ENCODE measurements at places on chromosomes 1 and 21.

- DNase-seq, result no peak
Measured at GRCh38 chr1:173210283-173210682, 3.2 kb upstream of the TNFSF4 start.

GRCh38 chr1:30416221-30416820, 307.1 kb downstream of the MATN1 start:
- no peak for DNase-seq

GRCh38 chr1:218361298-218362065, 16.3 kb downstream of the TGFB2 start:
- no peak for DNase-seq

- peak; percentile 8 for DNase-seq
Measured at GRCh38 chr1:46747683-46748288, 28.9 kb upstream of the EFCAB14 start.

- DNase-seq, result peak; percentile 70
Measured at GRCh38 chr21:38993561-38993960, 187.8 kb downstream of the ETS2 start.

- no peak for DNase-seq
Measured at GRCh38 chr1:44606701-44607281, 67.5 kb downstream of the TMEM53 start.

- no peak for DNase-seq
Measured at GRCh38 chr1:106517224-106517623, 539.2 kb upstream of the PRMT6 start.

GRCh38 chr1:27981145-27981544, 21.4 kb downstream of the XKR8 start:
- DNase-seq, result peak; percentile 57

DNA sequence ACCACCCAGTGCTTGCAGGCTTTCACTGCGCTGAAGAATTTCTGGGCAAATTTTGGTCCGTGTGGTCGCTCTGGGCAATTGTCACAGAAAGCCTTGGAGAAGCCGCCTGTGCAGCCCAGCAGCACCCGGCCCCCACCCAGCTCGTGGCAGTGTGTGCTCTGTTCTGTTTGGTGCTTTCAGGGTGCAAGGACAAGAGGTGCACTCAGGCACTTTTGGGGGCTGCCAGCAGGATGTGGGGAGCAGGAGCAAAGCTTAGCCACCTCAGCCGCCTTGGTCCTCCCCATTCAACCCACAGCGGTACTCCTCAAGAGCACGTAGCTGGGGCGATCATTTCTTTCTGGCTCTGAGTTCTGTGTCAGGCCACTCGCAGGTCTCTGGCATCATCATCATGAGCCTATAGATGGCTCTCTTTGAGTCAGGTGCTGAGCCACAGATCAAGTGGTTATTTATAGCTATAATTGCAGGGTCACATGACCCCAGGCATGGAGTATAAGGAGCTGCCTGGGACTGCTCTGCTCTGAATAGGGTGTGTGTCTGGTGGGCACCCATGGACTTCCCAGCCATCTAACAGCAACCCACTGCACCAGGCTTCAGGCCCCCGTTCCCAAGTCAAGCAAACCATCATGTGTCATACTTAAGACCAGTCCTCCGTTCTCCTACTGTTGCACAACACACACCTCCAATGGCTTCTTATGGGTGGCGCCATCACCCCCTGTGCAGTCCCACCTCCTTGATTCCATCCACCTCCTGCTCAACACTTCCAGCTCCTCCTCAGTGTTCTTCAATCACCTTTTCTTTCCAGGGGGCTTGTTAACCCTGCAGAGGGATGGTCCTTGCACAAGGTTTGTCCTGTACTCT, 18.1 kb upstream of the TENT5C start:
- DNase-seq, result no peak

- no peak for DNase-seq
Measured at GRCh38 chr1:68129536-68130250, 79.3 kb upstream of the DIRAS3 start.

- DNase-seq, result no peak
Measured at GRCh38 chr1:67897270-67897949, 64.1 kb upstream of the GNG12 start.

- no peak for DNase-seq
Measured at GRCh38 chr1:226482975-226483700, 65.4 kb upstream of the STUM start.

DNA sequence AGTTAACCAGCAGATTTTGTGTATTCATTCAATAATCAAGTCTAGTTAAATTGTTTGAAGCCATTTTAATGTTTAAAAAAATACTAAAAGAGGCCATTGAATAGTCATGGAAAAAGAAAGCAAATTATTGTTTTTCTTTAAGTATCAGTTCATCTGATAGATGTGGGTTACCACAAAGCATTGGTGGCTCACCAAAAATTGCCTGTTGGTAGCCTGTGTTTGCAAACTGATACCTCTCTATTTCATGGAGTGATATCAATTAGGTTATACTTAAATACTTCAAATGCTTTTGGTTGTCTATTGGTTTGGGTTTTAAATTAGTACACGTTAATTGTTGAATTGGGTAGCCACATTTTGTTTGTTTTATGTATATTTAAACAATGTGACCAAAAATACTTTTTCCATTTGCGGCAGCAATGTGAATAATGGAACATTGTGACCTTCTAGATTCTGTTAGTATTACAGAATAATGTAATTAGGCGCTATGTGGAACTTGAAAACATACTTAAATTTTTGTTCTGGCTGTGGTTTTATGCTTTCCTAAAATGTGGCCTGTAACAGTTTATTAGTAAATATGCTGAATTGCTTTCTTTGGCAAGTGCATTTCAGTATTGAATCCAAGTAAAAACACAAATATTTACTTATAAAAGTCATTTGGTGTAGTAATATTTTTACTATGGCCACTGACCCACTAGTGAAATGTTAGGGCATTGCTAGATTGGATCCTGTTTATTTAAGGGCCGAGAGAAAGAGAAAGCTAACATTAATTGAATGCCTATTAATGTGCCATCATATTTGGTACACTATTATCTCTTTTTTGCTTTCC, 37.1 kb upstream of the NBL1 start:
- DNase-seq, result no peak

DNA sequence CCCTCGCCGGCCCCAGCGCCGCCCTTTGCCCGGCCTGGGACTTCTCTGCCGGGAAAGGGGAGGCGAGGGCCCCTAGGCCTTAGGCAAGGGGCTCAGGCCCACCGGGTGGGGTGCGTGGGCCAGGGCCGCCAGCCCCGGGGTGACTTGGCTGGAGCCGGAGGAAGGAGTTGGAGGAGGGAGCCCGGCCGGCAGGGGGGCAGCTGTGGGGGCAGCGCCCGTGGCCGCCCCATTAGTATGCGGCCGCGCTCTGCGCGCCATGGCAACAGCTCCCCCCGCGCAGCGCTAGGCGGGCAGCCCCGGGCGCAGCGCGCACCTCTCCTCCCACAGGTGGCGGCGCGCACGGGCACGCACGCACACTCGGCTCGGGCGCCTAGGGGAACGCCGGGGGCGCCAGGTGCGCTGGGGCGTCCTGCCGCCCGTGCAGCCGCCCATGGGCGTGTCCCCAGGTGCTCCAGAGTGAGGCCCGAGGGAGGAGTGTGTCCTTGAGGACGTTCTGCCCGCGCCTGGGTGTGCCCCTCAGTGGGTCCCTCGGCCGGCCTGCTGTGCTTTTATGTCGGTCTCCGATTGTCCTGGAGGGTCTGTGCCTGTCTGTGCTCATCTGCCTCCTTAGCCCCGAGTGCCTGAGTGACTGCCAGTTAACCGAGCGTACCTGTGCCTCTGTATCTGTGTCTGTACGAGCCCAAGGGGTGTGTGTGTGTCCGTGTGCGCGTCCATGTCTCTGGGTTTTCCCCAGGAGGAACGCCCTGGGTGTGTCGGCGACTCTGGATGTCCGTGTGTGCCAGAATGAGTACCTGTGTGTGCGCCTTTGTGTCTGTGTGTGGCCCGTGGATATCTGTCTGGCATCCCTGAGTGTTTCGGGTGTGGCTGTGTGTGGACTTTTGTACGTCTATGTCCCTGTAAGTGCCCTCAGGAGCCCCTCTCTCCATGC, 38.2 kb upstream of the WASF2 start:
- DNase-seq, result peak; percentile 58

DNA sequence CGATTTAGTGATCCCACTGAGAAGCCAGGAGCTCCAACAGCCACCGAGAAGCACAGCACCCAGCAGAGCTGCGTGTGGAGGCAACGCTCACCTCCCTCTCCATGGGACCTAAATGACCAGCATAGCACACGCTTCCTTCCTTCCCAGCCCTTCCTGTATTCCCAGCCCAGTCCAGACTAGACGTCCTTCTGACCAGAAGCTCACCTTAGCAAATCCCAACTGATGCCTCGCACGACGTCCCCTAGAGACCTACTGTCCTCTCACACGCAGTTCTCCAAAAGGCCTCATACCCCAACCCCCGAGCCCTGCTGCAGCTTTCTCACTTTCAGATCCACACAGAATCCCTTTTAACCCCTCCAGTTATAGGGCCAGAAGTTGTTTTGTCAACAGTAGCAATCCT, 132.4 kb downstream of the SLC45A1 start:
- DNase-seq, result no peak

GRCh38 chr1:25811384-25812082, 8.2 kb upstream of the MTFR1L start:
- no peak for DNase-seq

DNA sequence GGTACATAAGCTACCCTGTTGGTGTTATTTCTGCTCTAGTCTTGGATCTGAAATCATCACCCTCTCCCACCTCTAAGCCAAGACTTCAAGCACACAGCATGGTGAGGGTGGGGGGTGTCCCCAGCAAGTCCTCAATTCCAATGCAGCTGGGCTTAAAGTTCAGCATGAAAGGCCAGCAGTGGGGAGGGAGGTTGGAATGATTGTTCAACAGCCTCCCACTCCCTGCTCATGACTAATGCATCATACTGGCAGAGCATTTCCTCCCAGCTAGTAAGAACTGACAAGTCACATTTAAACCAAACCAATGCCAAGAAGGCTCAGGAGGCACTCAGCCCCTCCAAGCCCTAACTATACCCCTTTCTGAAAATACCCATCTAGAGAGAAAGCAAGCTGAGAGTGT, 50.1 kb downstream of the TIAM1 start:
- no peak for DNase-seq

DNA sequence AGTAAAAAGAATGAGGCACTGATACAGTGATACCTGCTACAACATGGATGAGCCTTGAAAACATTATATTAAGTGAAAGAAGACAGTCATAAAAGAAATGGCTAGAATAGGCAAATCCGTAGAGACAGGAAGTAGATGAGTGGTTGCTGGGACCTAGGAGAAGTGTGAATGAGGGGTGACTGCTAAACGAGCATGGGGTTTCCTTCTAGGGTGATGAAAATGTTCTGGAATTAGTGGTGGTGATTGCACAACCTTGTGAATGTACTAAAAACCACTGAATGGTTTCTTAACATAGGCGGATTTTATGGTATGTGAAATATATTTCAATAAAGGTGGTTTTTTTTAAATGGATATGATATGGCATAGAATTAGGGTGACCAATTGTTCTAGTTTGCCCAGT, 12.6 kb upstream of the SERINC2 start:
- DNase-seq, result no peak

GRCh38 chr1:183293876-183294275, 107.8 kb downstream of the LAMC2 start:
- no peak for DNase-seq

DNA sequence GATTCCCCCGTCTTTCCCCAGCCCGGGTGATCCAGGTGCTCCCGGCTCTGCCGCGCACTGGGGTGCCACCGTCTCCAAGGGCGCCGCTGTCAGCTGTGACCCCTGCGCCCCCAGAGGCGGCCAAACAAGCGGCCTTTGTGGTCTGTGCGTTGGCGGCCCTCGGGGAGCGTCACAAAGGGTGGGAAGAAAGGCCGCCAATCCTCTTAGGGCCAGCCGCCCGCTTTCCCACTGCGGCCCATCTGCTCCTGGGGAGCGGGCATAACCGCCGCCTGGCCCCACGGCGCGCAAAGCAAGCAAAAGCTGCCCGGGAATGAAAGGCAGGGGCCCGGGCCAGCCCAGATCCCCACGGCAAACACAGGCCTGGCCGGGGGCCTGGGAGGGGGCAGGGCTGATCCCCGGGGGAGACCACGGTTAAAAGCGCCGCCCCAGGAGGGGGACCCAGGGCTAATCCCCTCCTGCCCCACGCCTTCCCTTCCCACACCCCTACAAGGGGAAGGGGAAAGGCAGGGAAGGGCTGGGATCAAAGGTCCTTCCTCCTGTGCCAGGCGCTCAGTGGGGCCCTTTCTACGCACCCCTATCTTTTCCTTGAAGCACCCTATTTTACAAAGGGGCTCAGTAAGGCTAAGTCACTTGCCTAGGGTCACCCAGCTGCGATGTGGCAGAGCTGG, 24.0 kb downstream of the C1QB start:
- no peak for DNase-seq

GRCh38 chr1:205170532-205171269, 40.8 kb downstream of the DSTYK start:
- no peak for DNase-seq

GRCh38 chr21:14737284-14737691, 191.2 kb upstream of the SAMSN1 start:
- DNase-seq, result no peak

DNA sequence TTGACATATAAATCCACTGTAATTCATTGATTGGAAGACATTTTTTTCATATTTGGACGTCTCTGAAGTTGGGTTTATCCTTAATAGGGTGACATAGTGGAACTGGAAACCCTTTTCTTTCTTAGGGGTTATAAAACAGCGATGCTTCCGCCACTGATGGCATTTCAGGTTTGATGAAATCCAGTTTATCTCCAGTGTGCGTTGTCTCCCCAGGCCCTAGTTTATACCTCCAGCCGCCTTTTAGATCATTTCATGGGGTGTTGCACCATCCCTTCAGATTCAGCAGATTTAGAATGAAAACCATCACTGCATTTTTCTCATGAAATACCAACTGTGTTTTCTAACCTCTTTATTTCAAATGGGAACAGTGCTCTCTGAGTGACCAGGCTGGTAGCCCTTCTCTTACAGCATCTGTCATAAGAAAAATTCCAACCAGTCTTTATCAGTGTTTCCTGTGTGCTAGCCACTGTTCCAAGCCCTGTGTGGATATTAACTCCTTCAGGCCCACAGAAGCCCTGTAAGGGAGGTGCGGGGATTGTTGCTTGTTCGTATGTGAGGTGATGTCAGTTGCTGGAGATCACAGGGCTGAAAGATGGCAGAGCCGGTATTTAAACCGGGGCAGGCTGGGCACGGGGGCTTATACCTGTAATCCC, 19.0 kb downstream of the H6PD start:
- no peak for DNase-seq

GRCh38 chr1:244652623-244653438, at the start of gene DESI2:
Gene DESI2, plus strand, starts transcription at chr1:244653126. Its CDS starts 188 bp downstream, at chr1:244653314.
- DNase-seq, result peak; percentile 99

DNA sequence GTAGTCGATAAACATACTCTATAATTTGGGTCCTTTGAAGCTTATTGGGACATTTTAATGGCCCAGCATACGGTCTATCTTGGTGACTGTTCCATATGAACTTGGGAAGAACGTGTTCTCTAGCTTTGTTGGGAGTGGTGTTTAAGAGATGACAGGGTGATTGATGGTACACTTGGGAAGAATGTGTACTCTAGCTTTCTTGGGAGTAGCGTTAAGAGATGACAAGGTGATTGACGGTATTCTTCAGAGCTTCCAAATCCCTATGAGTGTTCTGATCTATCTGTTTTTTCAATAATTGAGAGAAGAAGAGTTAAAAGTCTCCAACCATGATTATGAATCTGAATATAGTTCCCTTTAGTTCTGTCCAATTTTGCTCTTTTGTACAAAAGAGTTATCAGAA, 9.4 kb downstream of the NPHP4 start:
- no peak for DNase-seq

Measured in hindlimb muscle (tissue), 1 donor.